Spleen (tissue), 13 donors: ENCODE measurements at places on chromosomes 2 and 18. TPM values are rescaled to one million over a fixed set of nuclear protein-coding genes. Genes with fewer than 3 reads are reported as not detected.

ZBTB7C gene
- 20.1 TPM for total RNA-seq

OR6B2 gene
- total RNA-seq: not detected

TTL gene
- 24.5 TPM for total RNA-seq

VIT gene
- total RNA-seq: not detected

FAM228A gene
- 1.9 TPM for total RNA-seq

RAB17 gene
- 0.46 TPM for total RNA-seq

UGT1A3 gene
- not detected for total RNA-seq

TANC1 gene
- total RNA-seq: 22.6 TPM

POU3F3 gene
- total RNA-seq: not detected

TWSG1 gene
- total RNA-seq: 26.9 TPM

SERPINB11 gene
- not detected for total RNA-seq

IL36A gene
- total RNA-seq: not detected

MAL gene
- 18.8 TPM for total RNA-seq

AGFG1 gene
- total RNA-seq: 111 TPM

NT5DC4 gene
- 2.5 TPM for total RNA-seq

RGPD3 gene
- total RNA-seq: 1.4 TPM

TMEM200C gene
- 0.59 TPM for total RNA-seq

IL1A gene
- total RNA-seq: 0.22 TPM

SH3RF3 gene
- 7.6 TPM for total RNA-seq

CBLN2 gene
- 0.13 TPM for total RNA-seq

MAP3K19 gene
- total RNA-seq: not detected

TMEM17 gene
- 0.98 TPM for total RNA-seq

COLEC11 gene
- total RNA-seq: 5.3 TPM

IFIH1 gene
- 45.5 TPM for total RNA-seq
